ENCODE measurements at places on chromosomes 1 and 21. TPM values are rescaled to one million over a fixed set of nuclear protein-coding genes. Genes with fewer than 3 reads are reported as not detected.
A peak's percentile ranks its signal among the peaks of the same experiment; 100 is the strongest.

The LAMC2 gene
- polyA plus RNA-seq, result 1.2 TPM

The C1orf232 gene
- not detected for polyA plus RNA-seq

The PRKAA2 gene
- 23.7 TPM for polyA plus RNA-seq

The FMO1 gene
- polyA plus RNA-seq, result not detected

The IVL gene
- not detected for polyA plus RNA-seq

The EPRS1 gene
- 42.4 TPM for polyA plus RNA-seq

The SFN gene
- 0.42 TPM for polyA plus RNA-seq

The TFAP2E gene
- polyA plus RNA-seq, result 1.4 TPM

The JAM2 gene
- 15.3 TPM for polyA plus RNA-seq

The MAP3K21 gene
- 0.07 TPM for polyA plus RNA-seq

The PTPN22 gene
- polyA plus RNA-seq, result 0.20 TPM

The LCA5L gene
- polyA plus RNA-seq, result 0.95 TPM

The NFASC gene
- 1.9 TPM for polyA plus RNA-seq

The F3 gene
- polyA plus RNA-seq, result 20.6 TPM

The HOOK1 gene
- 2.9 TPM for polyA plus RNA-seq

The CYP2J2 gene
- 73.6 TPM for polyA plus RNA-seq

The ASPM gene
- 0.22 TPM for polyA plus RNA-seq

The EFCAB7 gene
- 8.5 TPM for polyA plus RNA-seq

The FCRL2 gene
- polyA plus RNA-seq, result 0.04 TPM

- DNase-seq, result no peak
Measured at GRCh38 chr1:195663549-195664280, 944.5 kb downstream of the KCNT2 start.

GRCh38 chr1:77976433-77977076 is 2.3 kb downstream of the FUBP1 start:
- DNase-seq, result no peak

- no peak for DNase-seq
Measured at GRCh38 chr1:230210326-230210980, 143.4 kb downstream of the GALNT2 start.

DNA sequence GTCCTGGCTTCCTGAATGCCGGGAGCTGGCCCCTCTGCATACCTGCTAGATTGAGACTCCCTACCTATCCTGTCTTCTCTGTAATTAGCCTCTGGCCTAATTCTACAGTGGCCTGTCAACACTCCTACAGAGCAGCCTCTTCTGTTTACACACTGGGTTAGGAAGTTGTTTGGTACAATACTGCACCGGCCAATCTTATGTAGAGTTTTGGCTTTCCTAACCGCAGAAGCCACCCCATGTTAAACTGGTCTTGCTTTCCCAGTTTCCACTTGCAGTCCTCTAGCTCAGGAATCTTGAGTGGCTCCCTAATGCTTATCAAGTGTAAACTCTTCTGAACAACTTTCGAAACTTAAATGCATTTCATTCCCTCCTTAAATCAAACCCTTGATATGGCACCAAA is 42.8 kb downstream of the DPH5 start:
- no peak for DNase-seq

DNA sequence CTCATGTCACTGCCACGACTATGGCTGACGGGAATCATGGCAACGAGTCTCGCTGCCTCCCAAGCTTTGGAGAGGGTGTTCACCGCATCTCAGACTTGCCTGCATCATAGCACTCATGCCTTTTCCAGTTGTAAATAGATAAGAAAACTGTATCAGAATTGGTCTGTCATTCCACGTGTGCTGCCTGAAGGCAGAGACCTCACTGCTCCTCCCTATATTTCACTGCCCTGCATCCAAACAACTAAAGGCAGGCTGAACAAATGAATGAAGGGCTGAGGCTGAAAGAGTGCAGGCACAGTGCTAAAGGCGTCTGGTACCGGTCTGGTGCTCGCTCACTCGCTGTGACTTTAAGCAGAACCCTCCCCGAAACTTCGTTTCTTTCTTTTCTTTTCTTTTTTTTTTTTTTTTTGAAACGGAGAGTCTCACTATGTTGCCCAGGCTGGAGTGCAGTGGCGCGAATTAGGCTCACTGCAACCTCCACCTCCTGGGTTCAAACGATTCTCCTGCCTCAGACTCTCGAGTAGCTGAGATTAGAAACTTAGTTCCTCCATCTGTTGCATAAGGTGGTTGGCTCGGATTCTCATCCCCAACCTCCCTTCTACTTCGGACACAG is 542 bp downstream of the EIF2B3 start:
- DNase-seq, result no peak

- DNase-seq, result peak; percentile 72
Measured at GRCh38 chr1:116498789-116499628, 71.8 kb downstream of the CD58 start.

GRCh38 chr1:227780101-227781044 is 35.1 kb upstream of the PRSS38 start:
- DNase-seq, result peak; percentile 16

DNA sequence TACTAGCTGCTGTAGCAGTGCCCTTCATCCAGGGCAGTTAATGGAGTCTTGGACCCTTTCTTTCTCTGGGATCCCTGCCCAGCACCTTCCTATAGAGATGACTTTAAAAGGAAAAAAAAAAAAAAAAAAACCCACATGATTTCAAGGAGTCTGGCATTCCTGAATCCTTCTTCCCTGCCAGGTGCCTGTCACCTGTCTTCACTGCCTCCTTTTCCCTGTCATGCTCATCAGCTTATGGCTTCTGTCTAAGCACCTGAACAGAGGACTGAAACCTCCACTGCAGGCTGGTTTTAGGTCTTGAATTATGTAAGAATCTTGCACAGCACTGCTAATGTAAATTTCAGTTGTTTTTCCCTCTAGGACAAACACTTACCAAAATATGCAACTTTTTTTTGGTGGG is 24.9 kb downstream of the PPT1 start:
- DNase-seq, result no peak

DNA sequence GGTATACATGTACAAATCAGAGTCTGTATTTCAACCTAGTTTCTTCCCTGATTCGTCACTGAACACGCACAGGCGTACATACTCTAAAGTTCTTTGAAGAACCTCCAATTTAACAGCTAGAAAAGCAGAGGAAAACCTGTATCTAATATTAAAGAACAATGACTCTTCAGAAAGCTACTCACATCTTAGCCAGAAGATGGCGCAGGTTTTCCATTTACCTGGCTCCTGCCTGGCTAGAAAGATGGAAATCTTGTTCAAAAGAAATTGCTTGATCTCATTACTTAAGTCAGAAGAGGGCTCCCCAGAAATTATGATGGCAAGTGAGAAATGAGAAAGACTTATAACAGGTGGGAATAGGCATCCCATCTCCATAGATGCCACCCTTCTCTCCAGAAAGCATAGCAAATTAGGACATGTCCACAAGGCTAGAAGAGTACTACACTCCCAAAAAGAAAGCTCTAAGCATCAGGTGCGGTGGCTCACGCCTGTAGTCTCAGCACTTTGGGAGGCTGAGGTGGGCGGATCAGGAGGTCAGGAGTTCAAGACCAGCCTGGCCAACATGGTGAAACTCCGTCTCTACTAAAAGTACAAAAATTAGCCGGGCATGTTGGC is 19.0 kb upstream of the L1TD1 start:
- DNase-seq, result no peak

- DNase-seq, result no peak
Measured at GRCh38 chr1:54767526-54767925, 3.2 kb upstream of the PARS2 start.

DNA sequence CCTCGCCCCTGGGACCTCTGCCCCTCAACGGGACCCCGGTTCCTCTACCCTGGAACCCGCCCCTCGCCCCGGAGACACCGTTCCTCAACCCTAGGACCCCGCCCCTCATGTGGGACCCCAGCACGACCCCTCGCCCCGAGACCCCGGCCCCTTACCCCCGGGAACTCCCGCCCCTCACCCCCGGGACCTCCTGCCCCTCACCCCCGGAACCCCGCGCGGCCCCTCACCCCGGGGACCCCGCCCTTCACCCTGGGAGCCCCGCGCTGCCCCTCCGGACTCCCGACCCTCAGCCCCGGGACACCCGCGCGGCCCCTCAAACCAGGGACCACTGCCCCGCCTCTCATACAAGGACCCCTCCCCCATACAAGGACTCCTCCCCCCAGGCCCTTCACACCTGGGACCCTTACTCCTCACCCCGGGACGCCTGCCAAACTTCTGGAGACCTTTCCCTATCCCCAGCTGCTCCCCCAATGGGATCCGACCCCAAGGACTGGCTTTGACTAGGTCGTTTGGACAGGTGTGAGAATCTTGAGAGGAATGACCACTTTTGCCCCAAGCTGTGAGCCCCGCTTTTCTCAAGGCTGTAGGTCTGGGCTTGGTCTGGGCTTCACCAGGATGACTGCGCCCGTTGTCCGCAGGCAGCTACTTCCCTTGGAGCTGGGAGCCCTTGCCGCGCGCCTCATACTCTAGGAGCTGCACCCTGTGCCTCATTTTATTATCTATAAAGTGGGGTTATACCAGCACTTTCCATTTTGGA is 843 bp downstream of the DIP2A start:
- peak; percentile 43 for DNase-seq

DNA sequence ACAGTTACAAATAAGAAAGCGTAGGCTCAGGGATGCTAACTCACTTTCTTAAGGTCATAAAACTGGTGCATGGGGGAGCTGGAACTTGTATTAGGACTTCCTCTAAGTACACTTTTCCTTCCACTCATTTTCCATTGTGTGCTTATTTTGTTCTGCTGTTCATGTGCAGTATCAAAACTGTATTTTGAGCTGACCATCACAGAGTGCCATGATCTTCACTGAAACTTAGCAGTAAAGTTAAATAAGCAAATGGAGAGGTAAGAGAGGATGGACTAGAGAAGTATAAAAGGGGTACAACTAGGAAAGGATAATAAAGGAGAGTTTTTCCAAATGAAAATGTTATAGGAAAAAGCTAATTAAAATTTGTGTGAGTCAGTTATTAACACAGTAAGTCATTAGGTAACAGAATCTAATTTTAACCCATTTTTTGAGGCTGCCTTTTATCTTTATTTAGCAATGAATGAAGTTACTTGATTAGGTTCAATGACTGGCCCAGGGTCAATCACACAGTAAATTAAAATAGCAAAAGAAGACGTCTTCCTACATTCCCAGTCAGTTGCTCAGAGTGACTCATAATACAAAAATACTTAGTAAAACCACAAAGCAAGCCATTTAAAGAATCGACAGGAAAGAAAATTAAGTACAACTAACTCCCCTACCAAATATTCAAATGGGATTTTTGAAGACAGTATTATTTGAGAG is 165.8 kb upstream of the C1orf105 start:
- DNase-seq, result no peak

- DNase-seq, result no peak
Measured at GRCh38 chr1:71586030-71586429, 505.2 kb upstream of the ZRANB2 start.

DNA sequence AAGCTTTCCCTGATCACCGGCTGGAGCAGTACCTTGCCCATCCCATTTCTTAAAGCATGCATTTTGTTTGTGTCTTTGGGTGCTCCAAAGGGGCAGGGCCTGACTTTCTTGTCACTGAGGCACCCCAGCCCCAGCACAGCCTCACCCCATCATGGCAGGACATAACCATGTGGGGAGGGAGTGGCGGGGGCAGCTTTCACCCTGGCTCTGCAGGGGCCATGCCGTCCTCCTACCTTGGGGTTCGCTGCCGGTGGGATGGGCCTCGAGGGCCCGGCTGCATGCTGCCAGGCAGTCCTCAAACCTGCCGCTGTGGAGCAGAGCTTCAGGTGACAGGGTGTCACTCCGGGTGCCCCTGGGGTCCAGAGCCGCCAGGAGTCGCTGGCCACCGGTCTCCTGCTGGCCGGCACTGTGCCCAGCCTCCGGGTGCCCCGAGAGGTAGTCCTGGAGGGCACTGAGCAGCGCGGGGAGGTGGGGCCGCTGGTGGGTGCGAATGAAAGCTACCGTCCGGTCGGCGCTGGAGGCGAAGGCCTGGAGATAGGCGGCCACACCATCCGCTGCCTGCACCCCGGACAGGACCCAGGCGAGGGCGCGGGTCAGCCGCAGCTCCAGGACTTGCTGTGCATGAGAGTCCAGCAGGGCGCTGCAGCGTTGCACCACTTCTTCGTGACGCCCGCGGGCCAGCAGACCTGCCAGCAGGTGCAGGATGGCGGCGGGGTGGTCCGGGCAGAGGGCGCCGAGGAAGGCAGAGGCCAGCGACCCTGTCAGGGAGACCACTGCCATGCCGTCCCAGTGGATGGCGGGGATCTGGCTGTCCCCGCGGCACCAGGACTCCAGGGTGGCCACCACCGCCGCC is 1.5 kb downstream of the TTC34 start:
- DNase-seq, result no peak

DNA sequence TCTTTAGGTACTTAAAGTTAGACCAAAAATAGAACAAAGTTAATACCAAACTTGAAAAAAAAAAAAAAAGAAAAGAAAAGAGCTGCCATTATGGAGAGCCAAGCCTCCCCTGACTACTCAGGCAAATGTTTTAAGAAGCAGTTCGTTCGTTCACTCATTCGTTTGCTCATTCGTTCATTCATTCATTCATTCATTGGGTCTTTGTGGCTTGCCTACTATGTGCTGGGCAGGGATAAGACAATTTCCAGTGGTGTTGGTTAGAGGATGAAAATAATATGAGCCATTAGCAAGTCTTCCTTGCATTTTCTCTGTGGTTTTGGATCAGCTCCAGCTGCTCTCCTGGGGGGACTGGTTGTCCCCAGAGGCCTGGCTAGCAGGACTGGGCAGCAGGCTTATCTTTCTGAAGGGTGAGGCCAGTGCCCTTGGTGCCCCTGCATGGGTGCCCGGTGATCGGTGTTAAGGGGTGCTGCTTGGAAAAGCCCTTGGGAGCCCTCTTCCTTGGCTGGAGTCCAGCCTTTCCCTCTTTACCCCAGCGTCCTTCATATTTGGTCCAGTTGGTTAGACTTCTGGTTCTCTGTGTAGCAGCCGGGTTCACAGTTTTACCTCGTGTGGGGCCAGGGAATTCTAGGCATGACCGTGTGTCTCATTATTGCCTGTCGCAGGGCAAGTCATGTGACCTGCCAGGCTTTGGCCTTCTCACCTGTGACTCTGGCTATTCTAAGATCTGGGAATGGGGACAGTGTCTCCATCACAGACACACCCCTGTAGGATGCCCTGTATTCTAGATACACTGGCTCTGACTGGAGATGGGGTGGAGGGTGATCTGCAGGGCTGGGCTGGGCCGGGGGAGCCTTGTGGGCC is 32.8 kb downstream of the LHX4 start:
- no peak for DNase-seq

DNA sequence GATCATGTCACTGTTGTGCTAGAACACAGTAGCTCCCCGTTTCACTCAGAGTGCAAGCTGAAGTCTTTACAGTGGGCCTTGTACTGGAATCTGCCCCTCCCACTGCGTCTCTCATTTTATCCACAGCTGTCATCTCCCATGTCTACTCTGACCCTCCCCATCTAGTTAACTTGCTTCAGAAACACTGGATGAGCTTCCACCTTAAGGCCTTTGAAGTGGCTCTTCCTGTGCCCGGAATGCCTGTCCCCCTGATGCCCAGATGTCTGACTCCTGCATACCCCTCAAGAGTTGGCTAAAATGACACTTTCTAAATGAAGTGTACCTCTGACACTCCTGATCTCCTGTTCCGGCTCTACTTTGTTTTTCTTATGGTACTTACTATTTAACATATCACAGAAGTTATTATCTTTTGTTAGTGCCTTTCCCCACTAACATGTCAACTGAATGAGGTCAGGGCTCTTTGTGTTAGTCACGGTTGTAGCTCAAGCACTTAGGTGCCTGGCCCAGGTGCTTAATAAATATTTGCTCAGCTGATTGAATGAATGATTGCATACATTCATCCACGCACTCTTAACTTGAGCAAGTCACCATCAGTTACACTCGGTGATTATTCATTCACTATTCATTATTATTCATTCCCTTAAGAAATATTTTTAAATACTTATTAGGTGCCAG is 13.3 kb downstream of the ARV1 start:
- no peak for DNase-seq

Measured in heart right ventricle (tissue), 16 donors.